ENCODE measurements at places on chromosomes 5 and 9.

- no peak for DNase-seq
Measured at GRCh38 chr5:173315495-173316338, 12.5 kb downstream of the STC2 start.

GRCh38 chr5:104084896-104085295 is 522.3 kb upstream of the NUDT12 start:
- no peak for DNase-seq

- no peak for DNase-seq
Measured at GRCh38 chr9:89622933-89623861, 18.4 kb downstream of the GADD45G start.

GRCh38 chr9:126696401-126697145 is 82.8 kb downstream of the LMX1B start:
- peak; percentile 27 for DNase-seq

DNA sequence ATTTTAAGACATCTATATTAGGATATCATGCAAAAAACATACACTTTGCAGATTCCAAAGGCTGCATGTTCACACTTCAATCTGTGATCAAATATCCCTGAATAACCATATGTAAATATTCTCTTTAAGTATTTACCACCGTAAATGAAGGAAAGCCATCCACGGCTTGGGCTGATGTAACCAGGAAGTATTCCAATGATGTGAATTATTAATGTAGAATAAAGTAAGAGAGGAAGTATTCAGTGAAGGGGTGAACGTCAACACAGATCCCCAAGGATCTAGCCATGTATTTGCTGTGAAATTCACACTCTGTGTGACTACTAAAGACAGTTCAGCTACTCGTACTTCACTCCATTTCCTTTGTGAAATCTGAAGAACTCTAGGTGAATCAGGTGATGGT is 75.2 kb downstream of the CDH6 start:
- DNase-seq, result no peak

GRCh38 chr5:36880761-36881160 is 4.2 kb downstream of the NIPBL start:
- DNase-seq, result no peak

- DNase-seq, result no peak
Measured at GRCh38 chr5:107604990-107605389, 65.7 kb downstream of the EFNA5 start.

GRCh38 chr9:119004618-119004990 is 364.6 kb downstream of the BRINP1 start:
- no peak for DNase-seq

GRCh38 chr5:119031905-119032304 is 39.0 kb upstream of the DMXL1 start:
- DNase-seq, result peak; percentile 43

DNA sequence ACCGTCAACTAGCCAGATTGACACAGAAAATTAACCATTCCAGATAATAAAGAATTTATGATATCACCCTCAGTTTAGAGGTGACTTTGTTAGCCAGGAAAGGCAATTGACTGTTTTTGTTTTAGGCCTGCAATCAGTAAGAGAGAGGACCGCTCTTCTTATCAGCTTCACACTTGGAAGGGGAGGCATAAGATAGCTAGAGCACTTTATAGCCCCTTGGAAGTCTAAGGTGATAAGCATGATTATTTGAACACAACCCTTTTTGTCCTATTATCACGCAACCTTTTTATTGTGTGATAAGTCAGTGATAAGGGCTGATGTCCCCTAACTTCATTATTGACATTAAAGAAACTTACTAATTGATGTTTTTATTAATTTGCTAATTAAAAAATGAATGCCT is 162.6 kb upstream of the CDKN2B start:
- DNase-seq, result no peak

GRCh38 chr5:891837-892393 is 686 bp downstream of the BRD9 start:
- no peak for DNase-seq

DNA sequence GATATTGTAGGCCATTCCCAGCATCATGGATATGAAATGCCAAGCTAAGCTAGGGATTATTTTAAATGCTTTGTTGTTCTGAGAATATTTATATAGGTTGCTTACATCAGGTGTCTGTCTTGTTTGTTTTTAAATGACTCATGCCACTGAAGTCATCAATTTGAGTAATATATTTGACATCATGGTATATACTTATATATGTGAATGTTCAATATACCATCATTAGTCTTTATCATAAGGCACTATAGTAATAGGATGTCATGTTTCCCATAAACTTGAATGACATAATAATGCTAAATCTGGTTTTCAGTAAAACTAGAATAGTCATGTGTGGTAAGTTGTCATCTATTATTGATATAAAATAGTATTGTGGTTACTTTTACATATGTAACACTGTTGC is 13.1 kb downstream of the C9orf85 start:
- no peak for DNase-seq

DNA sequence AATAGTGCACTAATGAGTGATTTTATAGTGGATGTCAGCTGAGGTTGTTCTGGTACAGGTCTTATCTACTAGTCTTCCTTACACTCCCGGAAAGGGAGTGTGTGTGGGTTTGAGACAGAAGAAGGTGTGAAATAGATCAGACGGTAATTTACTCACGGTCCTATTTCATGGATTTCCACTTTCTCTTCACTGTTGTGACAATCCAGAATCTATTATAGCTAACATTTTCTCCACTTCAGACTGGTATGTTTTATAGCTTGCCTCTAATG is 7.0 kb upstream of the C9 start:
- DNase-seq, result no peak

DNA sequence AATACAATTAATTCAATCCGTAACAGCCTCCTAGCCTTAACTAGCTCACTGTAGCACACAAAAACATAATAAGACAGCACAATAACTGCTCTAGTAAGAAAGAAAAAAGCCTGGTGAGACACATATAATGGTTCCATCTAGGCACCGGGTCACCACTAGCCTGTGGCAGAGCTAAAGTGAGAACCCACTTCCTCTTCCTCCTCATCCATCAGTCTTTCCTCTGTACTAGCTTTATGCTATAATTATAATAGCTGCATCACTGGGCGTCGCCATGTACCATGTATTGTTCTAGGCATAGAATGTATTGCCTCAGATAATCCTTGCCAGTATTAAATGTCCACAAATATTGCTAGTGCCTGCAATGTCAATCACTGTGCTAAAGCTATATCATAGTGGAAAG is 23.1 kb downstream of the ADRB2 start:
- no peak for DNase-seq

DNA sequence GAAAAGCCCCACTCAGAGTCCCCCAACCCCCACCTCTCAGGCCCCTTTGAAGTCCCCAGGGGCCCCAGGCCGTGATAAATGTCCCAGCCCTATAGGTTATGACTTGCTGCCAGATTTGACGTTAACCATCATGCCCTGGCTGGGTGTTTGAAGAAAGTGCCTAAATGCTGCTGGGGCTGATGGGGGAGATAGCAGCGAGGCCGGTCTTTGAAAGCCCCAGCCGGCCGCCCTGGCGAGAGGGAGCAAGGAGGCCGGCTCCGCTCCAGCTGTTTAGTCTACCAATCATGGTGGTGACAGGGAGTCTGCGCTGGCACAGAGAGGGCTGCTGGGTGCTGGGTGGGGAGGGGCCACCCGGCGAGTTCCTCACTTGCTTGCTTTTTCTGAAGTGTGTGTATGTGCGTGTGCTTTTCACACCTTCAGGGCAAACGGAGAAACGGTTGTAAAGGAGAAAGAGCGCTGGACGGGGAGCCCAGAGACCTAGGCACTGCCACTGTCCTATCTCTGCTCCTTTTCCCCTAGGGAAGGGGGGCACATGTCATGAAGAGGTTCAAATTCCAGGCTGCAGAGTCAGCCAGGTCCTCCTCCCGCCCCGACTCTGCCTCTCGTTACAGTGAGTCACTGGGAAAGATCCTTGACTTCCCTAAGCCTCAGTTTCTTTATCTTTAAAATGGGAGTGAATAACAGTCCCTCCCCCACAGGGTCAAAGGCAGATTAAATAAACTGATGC is 126.1 kb upstream of the HAND1 start:
- DNase-seq, result peak; percentile 46

- DNase-seq, result no peak
Measured at GRCh38 chr5:88954511-88954910, 71.5 kb upstream of the MEF2C start.

- DNase-seq, result peak; percentile 59
Measured at GRCh38 chr5:151923866-151924476, 680 bp downstream of the GLRA1 start.

GRCh38 chr9:16918920-16919319 is 48.5 kb upstream of the BNC2 start:
- no peak for DNase-seq

DNA sequence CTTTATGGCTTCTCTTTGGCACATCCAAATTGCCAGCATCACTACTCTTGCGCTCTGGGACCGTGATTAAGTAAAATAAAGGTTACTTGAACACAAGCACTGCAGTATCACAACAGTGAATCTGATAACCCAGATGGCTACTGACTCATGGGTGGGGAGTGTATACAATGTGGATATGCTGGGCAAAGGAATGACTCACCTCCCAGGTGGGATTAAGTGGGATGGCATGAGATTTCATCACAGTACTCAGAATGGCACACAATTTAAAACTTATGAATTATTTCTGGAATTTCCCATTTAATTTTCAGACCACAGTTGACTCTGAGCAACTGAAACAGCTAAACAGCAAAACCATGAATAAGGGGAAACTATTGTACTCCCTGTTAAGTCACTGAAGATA is 4.3 kb downstream of the GFM2 start:
- no peak for DNase-seq

DNA sequence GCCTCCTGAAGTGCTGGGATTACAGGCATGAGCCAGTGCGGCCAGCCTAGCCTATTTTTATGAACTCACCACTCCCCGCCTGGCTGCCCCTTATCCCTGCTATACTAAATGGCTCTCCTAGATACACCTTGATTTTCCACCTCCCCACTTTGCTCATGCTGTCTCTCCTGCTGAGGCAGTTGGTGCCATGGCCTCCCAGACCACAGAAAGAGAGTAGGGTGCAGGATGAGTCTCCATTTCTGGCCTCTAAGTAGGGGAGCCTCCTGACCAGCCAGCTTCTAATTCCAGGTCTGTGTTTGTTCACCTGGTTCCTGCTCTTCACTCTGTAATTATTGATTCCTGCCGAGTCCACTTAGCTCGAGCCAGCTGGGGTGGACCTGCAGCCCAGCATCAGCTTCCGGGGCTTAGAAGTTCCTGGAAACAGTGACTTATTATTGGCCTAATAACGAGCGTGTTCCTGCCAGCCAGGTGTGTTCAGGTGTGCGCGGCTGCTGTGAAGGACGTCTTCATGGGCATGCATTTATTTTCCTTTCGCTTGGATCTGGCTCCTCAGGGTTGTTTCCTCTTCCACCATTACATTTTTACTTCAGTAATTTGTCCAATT is 34.0 kb downstream of the ZNF618 start:
- DNase-seq, result peak; percentile 14

- DNase-seq, result no peak
Measured at GRCh38 chr9:121500165-121500478, 478 bp upstream of the GGTA1 start.

DNA sequence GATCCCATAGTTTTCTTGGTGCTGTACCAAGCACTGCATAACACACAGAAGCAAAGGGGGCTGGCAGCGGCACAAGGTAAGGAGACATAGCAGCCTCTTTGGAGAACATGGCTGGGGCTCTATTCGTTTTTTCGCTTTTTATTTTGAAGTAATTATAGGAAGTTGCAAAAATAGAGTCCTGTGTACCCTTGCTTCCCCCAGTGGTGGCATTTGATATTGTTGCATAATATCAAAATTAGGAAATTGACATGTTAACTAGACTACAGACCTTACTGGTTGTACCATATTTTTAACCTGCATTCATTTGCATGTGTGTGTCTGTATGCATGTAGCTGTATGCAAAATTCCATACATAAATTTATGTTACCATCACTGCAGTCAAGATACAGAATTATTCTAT is 6.6 kb upstream of the UBQLN1 start:
- DNase-seq, result no peak

DNA sequence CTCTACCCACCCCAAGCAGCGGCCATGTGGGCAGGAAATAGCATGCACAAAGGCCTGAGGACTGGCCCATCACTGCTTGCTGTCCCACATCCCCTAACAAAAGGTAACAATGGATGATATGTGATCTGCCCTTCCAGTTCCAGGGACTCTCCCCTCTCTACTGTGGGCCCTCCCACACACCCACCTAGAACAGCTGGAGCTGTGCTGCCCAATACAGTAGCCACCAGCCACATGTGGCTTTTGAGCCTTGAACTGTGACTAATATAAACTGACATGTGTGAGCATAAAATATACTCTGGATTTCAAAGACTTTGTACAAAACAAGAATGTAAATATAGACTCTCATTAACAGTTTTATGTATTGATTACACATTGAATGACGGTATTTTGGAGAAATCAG is 78.1 kb downstream of the C5orf15 start:
- DNase-seq, result no peak

- no peak for DNase-seq
Measured at GRCh38 chr5:151296478-151296830, 7.1 kb downstream of the SLC36A3 start.

GRCh38 chr9:133597316-133597957 is 11.8 kb downstream of the FAM163B start:
- DNase-seq, result no peak

Data from H9 (cell line).